ENCODE measurements at places on chromosomes 2 and 18.
A peak's percentile ranks its signal among the peaks of the same experiment; 100 is the strongest.

- no peak for DNase-seq
Measured at GRCh38 chr2:25044011-25044410, 2.1 kb downstream of the EFR3B start.

GRCh38 chr2:222592176-222592575, 63.7 kb downstream of the FARSB start:
- no peak for DNase-seq

DNA sequence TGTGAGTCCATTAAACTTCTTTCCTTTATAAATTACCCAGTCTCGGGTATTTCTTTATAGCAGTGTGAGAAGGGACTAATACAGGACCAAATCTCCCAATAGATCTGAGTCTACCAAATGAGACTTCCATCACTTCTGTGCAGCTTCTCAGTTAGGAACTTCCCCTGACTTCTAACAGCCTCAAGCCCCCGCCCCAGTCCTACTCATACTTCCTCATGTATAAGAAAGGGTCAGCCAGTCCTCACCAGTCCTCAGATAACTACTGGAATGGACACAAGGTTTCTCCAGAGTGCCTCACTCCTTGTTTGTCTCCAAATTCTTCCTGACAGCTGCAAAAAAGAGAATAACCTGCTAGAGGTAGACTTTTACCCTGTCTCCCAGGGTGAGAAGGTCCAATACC, 19.5 kb downstream of the TTC32 start:
- no peak for DNase-seq

DNA sequence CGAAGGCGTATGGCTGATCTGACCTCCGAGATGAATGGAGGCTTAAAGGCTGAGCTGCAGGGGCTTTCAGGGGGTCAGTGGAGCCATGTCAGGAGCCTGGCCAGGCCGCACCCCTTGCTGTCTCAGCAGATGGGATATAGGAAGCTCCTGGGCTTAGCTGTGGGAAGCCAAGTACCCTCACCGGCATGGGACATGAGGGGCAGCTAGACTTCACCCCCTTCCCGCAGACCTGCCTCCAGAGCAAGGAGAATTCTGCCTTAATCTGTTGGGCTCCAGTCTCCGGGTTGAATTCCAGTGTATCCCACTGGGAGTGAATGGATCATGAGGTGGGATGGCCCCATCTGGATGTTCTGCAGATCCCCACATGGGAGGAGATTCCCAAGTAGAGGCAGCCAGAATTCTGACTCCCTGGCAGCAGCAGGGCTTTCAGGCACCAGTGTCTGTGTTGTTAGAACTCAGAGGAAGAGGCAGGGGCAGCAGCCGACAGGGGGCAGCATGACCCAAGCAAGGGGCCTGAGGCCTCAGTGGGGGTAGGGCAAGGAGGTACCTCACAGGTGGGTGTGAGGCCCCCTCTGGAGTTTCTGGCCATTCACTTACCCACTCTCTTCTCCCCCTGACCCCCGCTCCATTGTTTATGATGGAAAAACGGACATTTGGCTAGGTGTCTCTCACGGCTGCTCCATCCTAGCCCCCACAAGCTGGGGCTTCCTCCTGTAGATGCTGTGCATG, 19.1 kb downstream of the CAPG start:
- peak; percentile 72 for DNase-seq

DNA sequence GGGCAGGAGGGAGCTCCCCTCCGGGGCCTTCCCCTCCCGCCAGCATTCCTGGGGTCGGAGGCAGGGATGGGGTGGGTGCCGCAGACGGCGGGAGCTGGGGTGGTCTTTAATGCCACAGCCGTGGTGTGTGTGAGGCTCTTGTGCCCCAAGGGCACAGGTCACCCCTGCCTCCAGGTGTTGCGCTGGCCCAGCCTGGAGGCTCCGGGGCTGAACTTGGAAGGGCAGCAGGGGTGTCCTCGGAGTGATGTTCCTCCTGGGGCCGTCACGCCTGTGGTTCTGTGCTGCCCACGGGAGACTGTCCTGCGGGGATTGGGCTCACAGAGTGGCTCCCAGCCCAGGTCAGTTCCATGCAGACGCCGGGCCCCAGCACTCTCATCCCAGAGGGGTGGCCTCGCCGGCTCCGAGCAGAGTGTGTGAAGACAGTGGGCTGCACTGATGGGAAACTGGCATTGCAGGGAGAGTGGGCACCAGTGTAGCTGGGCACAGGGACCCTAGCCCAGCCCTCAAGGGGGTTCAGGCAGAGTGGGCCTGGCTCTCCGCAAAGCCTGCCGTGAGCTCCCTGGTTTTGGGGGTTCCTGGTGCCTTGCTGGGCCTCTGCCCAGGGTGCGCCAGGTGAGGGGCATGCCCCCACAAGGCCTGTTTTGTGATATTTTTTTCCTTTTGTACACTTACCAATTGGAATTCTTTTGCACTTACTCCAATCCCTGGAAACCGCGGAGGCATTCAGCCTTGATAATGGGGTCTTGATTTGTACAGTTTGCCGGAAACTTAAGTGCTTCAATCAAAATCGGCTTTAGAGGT, 56.7 kb downstream of the NFATC1 start:
- no peak for DNase-seq

DNA sequence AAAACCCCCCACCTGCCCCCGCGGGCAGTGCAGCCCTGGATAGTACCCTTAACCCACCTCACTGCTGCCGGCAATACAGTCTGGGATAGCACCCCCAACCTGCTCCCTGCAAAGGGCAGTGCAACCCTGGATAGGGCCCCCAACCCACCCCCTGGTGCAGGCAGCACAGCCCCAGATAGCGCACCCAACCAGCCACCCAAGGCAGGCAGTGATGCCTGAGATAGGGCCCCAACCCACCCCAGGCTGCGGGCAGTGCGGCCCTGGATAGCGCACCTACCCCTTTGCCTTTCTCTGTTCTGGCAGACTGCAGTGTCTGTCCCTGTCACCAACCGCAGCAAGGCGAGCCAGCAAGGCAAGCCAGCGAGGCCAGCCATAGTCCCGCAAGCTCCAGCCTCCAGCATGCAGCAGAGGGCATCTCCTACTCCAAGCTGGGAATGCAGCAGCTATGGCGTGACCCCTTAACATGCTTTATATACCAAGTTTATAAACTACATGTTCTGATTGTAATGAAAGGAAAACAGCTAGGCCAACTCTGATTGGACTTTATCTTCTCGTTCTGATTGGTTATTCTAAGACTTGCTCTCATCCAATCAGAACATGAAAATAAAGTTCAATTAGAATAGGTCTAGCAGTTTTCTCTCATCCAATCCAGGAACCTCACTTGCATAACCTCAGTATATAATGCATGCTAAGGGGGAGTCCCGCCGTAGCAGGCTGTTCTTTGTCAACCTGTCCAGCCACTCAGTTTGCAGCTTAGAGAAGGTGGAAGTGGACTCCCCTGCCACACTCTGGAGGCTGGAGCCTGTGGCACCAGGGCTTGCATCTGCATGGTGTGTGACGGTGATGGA, 34.1 kb upstream of the ANKRD62 start:
- no peak for DNase-seq

GRCh38 chr18:22223254-22223964, 54.0 kb downstream of the GATA6 start:
- no peak for DNase-seq

- no peak for DNase-seq
Measured at GRCh38 chr2:7736646-7737305, 819.6 kb downstream of the RNF144A start.

GRCh38 chr2:199932312-199932855, 21.3 kb downstream of the C2orf69 start:
- DNase-seq: no peak

- DNase-seq: no peak
Measured at GRCh38 chr2:238466243-238466756, 39.6 kb downstream of the ASB1 start.

- DNase-seq: no peak
Measured at GRCh38 chr2:125175415-125175814, 1150.3 kb downstream of the CNTNAP5 start.

- DNase-seq: no peak
Measured at GRCh38 chr2:72035518-72036172, 112.0 kb downstream of the CYP26B1 start.

GRCh38 chr18:10371165-10371564, 83.3 kb upstream of the APCDD1 start:
- DNase-seq: no peak

- no peak for DNase-seq
Measured at GRCh38 chr2:121137571-121137970, 147.4 kb downstream of the TFCP2L1 start.

GRCh38 chr2:136527560-136527959, 237.8 kb upstream of the THSD7B start:
- no peak for DNase-seq

GRCh38 chr2:163347982-163348856, 387.6 kb downstream of the FIGN start:
- DNase-seq: no peak

- DNase-seq: no peak
Measured at GRCh38 chr2:171247741-171248662, 87.3 kb upstream of the TLK1 start.

DNA sequence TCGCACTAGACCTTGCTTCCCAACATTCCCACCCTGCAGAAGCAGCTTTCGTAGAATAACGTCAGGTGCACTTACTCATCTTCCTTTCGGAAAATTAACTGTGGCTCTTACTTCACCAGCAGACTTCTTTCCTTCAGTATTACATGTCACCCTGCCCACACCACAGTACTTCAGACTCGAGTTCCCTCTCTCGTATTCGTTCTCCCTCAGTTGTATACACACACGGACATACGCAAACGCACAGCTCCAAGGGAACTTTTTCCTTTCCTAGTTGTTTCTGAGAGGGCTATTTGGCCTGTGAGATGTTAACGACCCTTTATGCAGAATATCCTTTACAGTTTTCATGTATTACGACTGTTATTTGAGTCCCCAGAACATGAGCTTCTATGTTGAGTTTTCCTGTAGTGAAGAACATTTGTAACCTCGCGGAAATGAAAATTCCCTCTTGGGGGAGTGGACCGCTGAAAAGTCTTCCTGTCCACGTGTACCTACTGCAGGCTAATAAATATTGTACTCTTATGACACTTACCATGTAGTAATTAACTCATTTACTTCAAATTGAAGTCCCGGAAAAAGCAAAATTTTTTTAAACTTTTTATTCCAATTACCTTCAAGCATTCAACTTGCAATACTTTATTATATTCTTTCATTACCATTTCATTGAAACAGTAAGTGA, 908 bp downstream of the ERLEC1 start:
- DNase-seq: no peak

GRCh38 chr2:14654835-14655282, 22.3 kb downstream of the LRATD1 start:
- DNase-seq: no peak

DNA sequence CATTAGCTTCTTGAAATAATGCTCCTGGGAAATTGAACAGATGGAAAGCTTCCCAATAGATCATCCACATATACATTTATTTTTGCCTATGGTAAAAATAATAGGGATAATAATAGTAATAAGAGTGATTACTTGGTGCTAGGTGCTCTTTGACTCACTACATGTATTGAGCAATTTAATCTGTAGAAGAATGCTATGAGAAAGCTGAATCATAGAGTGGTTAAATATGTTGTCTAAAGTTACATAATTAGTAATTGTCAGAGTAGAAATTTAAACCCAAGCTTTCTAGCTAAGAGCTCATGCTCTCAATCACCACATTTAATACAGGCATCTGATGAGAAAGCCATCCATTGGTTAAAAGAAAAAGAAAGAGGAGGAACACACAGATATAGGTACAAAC, 590.5 kb upstream of the SLC8A1 start:
- DNase-seq: no peak

- DNase-seq: no peak
Measured at GRCh38 chr18:8779251-8779650, 73.9 kb downstream of the MTCL1 start.

DNA sequence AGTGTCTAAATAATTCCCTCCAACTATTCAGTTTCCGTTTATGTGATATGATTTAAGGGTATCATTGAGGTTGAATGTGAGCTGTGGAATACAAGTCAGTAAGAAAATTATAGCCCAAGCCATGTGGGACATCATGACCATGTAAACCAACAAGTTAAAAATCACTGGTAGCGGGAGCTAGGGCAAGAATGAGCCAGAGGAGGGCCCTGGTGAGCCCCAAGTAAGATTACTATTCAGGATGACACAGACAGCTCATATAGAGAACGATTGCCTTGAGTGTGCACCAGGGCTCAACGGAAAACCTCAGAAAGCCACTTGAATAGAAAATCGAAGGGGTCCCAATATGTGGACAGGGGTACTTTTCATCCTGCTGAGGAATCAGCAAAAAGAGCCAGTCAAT, 87.8 kb upstream of the RBMS1 start:
- no peak for DNase-seq

DNA sequence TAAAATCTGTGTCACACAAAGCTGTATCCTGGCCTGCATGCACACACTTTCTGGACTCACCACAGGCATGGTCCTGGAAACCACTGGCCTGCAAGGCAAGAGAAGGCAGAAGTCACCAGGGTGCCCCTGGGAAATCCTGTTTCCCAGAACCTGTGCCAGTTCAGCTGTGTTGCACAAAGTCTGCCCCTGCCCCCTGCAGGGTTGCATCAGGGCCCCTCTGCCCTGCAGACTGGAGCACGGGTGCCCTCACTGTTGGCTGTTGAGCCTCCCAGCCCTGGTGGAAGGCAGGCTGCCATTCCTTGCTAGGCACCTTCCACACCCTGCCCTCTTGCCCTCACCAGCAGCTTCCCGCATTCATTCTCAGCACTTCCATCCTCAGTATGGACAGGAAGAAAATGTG, 18.0 kb upstream of the TUBB6 start:
- no peak for DNase-seq

DNA sequence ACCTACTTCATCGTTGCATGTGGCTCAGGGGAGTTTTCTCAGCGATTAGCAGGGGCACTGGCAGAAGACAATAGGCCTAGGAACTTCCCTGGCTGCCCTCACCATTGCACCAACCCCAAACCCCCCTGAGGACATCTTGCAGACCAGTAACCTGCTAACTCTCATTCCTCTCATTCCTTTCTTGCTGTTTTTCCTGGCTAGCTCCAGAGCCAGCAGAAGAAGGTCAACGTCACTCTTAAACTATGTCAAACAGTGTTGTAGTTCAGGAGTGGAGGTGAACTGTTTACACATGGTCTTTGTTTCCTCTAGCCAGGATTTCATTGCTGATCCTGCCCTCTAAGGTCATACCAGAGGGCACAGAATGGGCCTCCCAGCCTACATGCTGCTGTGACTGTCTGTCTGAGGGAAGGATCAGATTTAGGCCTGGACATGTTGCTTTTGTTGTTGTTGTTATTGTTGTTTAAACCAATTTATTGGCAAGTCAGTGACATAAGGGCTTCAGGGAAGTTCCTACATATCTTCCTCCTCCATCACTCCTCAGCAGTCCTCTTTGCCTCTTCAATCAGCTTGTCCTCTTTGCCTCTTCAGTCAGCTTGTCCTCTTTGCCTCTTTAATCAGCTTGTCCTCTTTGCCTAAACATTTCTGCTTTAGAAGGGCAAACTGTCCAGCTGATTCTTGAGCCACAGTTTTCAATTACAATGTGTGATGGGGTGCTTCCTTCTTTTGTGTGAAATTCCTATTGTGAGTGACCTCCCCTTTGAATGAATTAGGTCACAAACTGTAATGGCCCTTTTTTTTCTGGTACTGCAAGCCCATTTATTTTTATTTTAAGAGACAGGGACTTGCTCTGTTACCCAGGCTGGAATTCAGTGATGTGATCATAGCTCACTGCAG, 471.9 kb upstream of the TNP1 start:
- DNase-seq: no peak

GRCh38 chr2:29583104-29583503, 338.3 kb downstream of the ALK start:
- DNase-seq: no peak
